Activated CD4-positive, alpha-beta T cell treated with anti-CD3 and anti-CD28 coated beads, Interleukin-2, amount 50 U/mL, for 48 hours (primary cell): ENCODE measurements at places on chromosomes 2 and 18.

DNA sequence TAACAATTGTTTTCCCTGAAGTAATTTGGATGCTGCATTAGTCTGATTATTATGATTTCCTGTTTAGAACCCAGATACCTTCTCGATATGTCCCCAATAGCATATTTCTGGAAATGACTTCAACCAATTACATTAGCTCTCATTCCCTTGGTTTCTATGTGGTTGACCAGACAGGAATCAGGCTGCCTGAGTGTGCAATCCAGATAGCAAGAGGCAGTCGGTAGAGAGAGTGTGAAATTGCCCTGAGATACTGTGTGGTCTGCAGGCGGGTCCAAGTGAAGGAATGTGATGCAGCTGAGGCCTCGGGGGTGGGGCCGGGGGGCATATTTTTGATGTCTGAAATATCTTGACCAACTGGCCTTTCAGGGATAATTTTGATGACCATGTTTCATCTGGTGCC lies 143.9 kb upstream of the ITGA6 start:
- DNase-seq, result no peak

DNA sequence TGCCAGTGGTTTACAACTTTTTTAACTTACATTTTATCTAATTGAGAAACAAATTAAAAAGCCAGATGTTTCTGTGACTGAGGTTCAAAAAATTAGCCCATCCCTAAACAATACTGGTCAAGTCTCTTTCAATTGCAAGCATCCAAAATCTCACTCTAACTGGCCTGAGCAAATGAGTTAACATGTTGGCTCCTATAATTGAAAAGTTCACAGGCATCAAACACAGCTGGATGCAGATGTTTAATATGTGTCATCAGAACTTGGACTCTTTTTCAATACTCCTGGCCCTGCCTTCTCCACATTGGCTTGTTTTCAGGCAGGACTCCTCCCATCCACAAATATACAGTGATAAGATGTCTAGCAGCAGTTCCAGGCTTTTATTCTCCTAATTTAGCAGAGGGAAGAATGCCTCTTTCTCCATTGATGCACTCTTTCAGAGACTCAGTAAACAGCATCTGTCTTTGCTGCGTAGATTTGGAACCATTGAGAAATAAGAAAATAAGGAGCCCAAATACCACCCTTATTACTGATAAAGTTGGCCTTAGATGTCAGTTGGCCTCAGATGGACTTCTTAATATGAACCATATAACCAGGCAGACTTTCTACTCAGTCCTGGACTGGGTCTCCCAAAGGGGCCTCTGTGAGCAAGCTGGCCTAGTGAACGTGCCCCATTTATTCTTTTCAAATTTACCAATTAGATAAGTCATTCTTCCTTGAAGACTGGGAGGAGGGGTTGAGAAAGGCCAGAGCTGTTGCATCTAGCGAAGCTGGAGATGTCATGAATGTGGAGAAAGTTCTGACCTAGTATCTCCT lies 30.4 kb upstream of the FN1 start:
- DNase-seq, result no peak

DNA sequence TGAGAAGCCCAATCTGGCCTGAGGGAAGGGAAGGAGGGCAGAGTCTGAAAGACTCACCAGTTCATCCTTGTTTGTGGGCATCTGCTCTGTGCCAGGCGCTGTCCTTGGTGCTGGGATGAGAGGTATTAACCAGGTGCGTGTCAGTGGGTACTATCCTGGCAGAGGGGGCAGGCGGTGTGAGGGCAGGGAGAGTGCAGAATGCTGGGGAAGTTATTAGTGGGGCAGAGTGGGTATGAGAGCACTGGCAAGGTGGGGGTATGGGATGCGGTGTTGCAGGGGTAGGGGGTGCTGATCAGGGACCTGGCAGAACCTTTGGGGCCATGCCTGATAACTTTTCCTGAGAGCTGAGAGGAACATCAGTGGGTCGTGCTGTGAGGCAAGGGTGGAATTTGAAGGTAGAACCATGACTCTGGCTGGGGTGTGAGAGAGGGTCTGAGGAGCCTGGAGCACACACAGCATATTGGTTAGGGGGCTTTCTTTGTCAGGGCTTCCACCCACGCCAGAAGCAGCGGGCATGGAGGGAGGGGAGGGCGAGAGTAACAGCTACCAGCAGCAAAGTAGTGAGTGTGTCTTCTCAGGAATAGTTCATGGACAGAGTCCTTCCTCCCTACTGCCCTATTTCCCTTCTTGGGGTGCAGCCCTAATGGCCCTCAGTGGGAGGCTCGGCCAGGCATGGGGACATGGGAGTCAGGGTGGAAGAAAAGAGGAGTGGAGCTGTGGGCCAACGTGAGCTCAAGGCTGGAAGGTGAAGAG lies 290.7 kb downstream of the CYP26B1 start:
- DNase-seq, result peak; percentile 4

GRCh38 chr2:207935121-207935990 lies 90.0 kb downstream of the PLEKHM3 start:
- DNase-seq, result no peak

- no peak for DNase-seq
Observed at GRCh38 chr18:28571929-28572328, 395.0 kb upstream of the CDH2 start.

- no peak for DNase-seq
Observed at GRCh38 chr2:32363597-32363996, 6.8 kb downstream of the BIRC6 start.

GRCh38 chr2:240179186-240179815 lies 38.8 kb upstream of the OTOS start:
- DNase-seq, result no peak

DNA sequence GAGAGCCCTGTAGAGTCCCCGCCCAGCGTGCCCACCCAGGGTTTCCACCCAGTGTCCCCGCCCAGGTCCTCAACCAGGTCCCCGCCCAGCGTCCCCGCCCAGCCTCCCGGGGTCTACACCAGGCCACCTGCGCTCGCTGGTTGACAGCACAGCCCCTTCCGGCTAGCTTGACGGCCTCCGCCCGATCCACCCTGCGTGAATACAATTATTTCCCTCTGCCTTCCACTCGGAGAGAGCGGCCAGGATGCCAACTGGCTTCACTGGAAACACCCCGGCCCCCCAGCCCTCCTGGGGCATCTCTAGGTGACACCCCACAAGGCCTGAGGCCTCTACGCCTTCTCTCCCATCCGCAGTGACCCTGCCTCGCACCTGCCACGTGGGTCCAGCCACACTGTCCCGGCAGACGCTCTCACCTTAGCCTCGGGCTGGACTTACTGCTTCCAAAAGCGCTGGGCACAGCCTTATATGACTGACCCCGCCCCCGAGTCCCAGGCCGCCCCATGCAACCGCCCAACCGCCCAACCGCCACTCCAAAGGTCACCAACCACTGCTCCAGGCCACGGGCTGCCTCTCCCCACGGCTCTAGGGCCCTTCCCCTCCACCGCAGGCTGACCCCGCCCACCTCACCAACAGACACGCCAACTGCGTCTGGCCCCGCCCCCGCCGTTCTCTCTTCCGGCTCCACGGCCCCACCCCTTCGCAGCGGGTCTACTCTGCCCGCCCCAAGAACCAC lies 188.1 kb downstream of the LAMA1 start:
- no peak for DNase-seq

DNA sequence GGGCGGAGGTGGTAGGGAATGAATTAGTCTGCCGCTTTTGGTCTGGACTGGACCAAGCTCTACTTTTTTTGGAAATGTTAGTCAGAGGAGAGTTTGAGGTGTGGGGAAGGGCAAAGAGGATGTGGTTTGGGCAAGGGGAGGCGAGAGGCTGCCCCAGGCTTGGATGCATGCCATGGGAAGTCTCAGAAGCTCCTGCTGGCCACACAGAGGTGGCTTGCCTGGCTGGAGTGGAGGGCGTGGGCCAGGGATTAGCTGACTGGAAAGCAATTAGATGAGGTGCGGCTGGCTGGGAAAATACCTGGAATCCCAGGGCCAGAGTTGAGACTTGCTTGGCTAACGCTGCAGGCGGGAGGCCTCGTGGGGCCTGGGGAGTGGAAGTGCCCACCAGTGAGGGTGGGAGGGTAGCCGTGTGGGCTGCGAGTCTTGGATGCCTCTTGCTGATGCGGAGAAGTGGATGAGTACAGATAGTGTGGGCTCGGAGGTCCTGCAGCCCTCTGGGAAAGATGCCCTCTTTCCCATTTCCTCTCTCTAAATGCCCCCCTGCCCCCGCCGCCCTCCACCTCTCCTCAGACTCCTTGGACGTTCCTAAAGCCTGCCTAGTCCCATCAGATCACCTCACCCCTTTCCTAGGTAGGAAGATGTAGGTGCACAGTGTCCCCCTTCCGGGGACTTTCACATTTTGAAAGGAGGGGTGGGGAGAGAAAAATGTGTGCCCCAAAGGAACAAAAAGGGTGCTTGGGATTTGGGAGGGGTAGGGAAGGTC lies 117.6 kb downstream of the SMAD7 start:
- peak; percentile 54 for DNase-seq

DNA sequence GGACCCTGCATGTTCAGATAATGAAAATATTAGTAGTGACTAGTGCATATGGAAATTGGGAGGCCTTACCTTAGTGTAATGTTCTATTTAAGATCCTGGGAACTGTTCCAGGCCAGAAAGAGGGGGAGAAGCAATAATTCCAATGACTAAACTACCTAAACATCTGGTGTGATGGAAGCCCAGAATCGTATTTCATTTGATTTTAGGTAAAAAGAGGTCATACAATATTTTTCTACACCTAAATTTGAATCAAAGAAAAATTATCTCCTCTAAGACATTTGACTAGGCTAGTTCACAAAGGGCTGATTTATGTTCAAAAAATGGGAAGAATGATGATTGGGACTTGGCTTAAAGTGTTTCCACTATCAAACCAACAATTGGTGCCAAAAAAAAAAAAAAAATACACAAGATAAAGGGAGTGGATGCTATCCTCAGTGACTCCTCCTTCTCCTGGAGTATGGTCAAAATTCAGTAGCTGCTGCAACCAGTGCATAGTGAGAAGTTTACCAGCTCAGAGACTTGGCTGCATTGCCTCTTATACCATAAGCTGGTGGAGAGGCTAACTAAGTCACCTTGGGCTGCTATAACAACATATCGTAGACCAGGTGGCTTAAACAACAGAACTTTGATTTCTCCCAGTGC lies 1038.3 kb upstream of the ACVR2A start:
- DNase-seq, result no peak

GRCh38 chr18:40088130-40088529 lies 1866.9 kb upstream of the PIK3C3 start:
- no peak for DNase-seq

DNA sequence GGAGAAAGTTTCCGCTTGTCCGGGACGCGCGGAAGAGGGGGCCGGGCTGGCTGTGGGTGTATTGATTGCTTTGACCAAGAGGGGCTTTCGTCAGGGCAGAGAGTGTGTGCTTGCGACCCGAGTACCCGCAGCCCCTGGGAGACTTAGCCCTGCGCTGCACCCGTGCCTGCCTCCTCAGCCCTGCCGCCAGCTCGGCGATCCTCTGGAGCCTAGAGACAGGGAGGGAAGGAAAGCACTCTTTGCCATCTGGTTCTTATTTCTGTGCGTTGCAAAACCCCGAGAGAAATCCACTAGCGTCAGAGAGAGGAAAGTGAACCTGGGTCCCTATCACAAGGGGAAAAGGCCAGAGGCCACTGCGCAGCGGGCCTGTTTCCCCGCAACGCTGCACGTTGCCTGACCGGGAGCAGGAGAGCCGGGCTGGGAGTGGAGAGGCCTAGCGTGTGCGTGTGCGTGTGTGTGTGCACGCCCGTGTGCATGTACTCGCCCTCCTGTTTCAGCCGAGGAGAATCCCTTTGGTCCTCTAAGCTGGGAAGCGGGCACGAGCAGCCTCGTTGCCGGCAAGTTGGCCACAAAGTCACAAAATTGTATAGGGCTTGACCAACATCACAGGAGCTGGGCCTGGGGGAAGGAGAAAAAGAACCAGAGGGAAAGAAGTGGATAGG lies 1.7 kb downstream of the SIX3 start:
- no peak for DNase-seq

- no peak for DNase-seq
Observed at GRCh38 chr18:3251249-3251962, 3.8 kb downstream of the MYL12A start.

DNA sequence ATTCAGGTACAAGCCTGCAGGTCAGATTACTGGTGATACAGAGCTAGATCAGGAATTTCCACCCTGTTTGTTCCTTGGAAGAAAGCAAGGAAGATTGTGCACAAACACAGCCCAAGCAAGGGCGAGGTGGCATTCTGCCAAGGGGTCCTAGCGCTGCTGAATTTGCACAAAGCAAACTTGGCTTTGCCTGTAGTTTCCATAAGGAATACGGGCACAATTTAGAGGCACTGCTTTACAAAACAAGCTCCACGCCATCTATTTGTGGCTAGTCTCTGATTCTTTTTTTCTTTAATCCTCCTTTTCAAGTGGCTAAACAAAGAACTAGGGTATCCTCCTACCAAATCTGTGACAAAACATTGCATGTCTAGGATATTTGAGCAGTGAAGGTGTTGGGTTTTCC lies 195.5 kb upstream of the ACVR2A start:
- DNase-seq, result no peak

DNA sequence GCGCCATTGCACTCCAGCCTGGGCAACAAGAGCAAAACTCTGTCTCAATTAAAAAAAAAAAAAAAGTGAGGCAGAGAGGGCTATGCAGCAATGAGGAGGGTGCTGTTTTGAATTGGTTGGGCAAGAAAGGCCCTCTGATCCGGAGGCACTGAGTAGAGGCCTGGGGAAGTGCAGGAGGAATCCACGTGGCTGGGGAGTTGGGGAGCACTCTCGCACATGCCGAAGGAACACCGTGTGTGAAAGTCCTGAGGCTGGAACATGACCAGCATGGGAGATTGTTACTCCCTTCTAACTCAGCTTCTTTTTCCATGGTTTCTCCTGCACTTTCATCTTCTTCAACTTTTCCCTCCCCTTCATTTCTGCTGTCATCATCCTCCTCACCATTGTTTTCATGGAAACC lies 347.9 kb upstream of the HS6ST1 start:
- DNase-seq, result no peak

GRCh38 chr2:69013142-69013839 lies at the start of gene ANTXR1:
TSS of gene ANTXR1 (plus strand) at chr2:69013179. CDS start at chr2:69013500, 321 bp downstream.
- DNase-seq, result peak; percentile 9

- DNase-seq, result no peak
Observed at GRCh38 chr18:76928179-76928868, 106.0 kb downstream of the ZNF236 start.

- no peak for DNase-seq
Observed at GRCh38 chr2:86344404-86344803, 7.0 kb upstream of the REEP1 start.

GRCh38 chr2:118812552-118812951 lies 34.9 kb downstream of the EN1 start:
- DNase-seq, result no peak

DNA sequence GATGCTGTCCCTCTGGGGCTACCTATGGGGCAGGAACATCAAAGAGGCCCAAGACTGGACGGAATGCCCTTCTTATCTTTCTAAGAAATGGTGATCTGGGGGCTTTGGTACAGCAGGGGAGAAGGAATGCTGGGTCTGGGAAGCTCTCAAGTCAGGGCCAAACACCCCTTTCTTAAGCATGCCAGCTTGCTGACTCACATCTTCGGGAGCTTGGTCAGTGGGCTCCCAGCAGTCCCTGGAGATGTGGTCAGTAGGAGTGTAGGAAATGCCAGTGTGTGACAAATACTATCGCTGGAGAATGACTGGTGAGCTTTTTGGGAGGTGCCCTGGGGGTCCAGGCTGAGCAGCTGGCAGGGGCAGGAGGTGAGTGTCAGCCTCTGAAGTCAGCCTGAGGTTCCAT lies 105.0 kb upstream of the CDC42EP3 start:
- DNase-seq, result no peak
